ENCODE measurements at places on chromosomes 4 and X.

GRCh38 chr4:78379991-78380729, 171.4 kb upstream of the ANXA3 start:
- no peak for DNase-seq

- DNase-seq = no peak
These were observed 25.7 kb upstream of the SLC16A2 start for GRCh38 chrX:74395556-74395955.

DNA sequence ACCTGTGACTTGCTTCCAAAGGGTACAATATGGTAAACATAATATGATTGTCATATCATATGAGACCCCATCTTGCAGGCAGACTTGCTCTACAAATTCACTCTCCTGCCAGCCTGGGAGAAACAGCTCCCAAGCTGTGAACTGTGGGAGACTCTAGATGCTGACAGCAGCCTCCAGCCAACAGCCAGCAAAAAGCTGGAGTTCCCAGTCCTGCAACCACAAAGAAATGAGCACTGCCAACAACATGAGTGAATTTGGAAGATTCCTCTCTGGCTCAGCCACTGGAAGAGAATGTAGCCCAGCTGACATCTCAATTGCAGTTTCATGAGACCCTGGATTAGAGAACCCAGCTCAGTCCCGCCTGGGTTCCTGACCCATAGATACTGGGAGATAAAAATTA, 145.4 kb downstream of the QDPR start:
- DNase-seq = no peak

GRCh38 chr4:161249779-161250440, 913.9 kb downstream of the FSTL5 start:
- DNase-seq = no peak

- DNase-seq = no peak
These were observed 64.2 kb downstream of the PPP2R2C start for GRCh38 chr4:6408263-6408662.

DNA sequence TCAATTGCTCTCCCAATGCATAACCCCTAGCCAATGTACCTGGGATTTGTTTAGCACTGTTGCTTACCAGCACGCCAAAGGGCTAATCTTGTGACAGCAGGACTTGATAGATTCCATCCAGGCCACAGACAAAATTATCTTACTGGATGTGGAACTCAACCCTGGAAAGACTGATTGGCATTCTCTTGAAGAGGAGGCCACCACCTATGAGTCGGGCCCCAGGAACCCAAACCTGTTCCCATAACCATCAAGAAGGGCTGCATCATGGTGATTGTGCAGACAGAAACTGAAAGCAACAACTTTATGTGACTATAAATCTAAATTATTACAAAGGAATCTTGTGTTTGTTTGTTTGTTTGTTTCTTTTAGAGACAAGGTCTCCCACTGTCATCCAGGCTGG, 19.9 kb upstream of the TMEM255A start:
- DNase-seq = no peak

DNA sequence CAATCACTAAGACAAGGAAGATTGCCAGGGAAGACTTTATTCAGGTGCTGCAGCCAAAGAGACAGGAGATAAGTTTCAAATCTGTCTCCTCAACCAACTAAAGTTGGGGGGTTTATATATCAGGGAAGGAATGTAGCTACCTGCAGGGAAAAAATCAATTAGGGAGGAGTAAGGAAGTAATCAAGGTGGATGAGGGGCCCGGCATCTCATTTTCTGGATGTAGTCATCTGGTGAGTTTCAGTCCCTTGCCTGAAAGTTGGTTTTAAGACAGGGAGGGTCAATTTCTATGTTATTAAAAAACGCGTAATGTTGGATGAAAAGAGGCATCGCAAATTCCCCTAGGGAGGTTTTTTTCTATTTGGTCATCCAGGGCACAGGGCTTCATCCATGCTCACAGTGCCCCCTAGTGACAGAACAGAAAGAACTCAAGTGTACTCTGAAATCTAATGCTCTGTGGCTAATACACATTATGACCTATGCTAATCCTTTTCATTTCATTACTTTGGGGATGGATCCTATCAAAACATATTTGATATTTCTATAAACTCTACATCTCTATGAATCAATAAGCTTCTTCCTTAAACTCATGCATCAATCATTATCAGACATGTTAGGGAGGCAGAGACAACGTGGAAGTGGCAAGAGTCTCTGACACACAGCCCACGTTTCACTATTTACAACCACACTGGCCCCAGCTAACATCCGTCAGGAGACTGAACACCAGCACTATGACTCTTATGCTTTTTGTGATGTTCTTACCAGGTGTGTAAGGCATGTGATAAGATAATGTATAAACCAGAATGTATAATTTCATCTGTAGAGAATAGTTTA, 1577.0 kb upstream of the TENM3 start:
- peak; percentile 81 for DNase-seq

DNA sequence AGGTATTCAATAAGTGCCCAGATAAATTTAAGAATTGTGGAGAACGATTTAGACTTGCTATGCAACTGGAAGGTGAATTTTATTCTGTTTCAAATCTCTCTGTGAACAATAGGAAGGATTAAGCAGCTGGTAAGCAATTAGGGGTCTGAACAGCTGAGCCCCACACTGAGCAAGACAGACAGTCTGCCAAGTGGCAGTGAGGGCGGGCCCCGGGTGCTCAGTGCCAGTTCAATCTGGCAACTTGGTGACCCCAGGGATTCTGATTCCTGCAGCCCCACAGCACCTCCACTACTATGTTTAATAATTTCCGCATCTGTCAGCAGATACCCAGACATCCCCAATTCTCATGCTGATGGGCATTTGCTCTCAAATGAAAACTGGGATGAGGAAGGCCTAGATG, 317.3 kb downstream of the PPP1R2C start:
- DNase-seq = no peak

DNA sequence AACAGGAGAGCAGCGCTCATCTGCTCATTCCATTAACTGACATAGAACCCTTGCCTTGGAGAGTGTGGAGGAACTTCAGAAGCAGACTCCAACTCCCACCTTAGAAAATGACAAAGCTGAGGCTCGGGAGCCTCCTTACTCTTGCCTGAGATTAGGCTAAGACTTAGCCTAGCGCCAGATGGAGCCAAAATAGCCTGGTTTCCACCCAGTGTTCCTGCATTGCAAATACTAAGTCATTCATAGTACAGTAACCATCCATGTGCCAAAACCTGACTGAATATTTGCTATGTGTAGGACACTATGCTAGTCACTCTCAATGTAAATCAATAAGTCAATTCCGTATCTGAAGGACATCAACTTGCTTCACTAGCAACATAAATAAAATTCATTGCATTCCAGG, 387.4 kb upstream of the CPEB2 start:
- no peak for DNase-seq

DNA sequence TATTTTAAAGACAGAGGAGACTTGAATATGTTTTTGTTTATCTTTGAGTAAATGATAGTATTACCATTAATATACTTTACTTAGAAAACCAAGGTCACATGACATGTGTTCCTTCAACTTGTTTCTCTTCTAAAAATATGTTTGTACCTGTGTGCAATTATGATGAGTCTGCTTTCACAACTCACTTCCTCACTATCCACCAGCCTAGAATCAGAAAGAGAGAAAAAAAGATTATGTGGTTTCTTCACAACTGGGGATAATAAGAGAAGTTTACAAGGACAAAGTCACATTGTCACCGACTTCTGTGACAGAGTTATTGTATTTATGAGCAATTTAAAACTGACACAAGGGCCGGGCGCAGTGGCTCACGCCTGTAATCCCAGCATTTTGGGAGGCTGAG, 1112.1 kb downstream of the RPA4 start:
- no peak for DNase-seq

DNA sequence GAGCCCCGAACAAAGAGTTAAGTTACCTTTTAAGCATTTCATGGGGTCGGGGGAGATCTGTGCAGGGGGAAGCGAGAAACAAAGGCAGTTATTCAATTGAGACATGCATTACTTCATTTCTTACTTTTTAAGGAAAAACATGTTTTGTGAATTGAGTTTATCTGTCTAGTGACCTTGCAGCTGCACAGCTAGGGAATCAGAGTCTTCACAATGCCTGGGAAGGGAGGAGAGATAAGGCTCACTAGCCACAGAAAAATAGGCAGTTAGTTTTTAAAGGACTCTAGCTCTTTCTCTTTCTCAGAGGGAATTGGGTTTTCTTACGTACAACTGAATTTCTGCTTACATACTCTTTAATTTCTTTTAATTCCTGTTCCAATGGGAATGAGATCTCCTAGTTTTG, 26.2 kb upstream of the ZBTB33 start:
- DNase-seq = no peak

- DNase-seq = peak; percentile 59
These were observed 10.7 kb upstream of the HCCS start for GRCh38 chrX:11100281-11101035.

GRCh38 chr4:128166982-128167381, 105.9 kb downstream of the LARP1B start:
- no peak for DNase-seq

- DNase-seq = no peak
These were observed 103.4 kb upstream of the HS3ST1 start for GRCh38 chr4:11532138-11532537.

GRCh38 chr4:127236889-127237288, 395.9 kb upstream of the INTU start:
- no peak for DNase-seq

- no peak for DNase-seq
These were observed 25.3 kb downstream of the STIM2 start for GRCh38 chr4:26885912-26886274.

DNA sequence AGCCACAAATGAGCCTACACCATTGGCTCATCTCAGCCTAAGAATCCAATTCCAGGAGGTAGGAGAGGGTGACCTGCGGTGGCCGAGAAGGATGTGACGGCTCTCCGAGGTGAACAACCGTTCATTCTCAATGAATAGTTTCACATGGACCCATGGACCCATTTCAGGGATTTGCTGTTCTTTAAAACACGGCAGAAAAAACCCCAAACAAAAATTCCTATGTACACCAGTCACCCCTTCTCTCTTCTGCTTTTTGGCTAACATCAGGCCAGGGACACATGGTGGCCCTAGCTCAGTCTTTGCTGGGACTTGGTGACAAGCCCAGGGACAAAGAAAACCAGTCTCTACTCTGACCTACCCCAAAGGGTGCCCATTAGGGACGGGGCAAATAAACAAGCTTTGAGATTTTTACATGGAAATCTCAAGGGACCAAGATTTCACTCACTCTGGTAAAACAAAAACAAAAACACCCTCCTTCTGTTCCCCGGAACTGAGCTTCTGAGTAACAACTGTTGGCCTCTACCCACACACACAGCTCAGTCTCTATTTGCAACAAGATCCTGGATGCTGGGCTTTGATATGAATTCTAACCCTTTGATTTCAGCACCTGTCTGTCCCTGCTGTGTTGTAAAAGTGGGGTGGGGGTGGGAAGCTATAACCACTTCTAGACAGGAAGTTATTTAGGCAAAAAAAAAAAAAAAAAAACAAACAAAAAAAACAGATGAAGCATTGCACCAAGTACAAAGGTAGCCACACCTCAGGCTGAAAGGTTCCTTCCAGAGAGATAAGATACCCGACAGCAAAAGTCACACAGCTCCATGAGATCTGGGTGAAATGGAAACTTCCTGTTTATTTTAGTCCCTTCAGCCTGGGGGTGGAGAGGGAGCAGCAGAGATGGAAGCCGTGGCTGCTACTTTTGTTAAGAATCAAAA, 49.0 kb downstream of the DDX3X start:
- DNase-seq = no peak

GRCh38 chr4:68904786-68905185, 46.8 kb downstream of the UGT2A3 start:
- no peak for DNase-seq

DNA sequence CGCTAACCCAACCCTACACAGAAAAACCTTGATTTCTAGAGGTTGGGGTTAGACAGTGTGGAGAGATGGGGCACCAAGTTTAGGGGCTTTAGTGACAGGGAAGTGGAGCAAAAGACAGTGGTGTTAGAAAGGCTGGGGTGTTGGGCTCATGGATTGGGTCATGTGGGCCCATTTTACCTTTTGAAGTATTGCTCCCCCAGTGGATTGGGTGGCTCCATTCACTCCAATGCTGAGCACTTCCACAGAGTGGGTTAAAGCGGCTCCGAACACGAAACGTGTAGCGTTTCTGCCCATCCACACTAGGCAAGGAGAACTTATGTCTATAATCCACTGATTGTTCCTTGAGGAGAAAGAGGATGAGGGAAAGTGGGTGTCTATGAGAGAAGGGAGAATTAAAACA, 2.3 kb downstream of the IL2RG start:
- DNase-seq = no peak

DNA sequence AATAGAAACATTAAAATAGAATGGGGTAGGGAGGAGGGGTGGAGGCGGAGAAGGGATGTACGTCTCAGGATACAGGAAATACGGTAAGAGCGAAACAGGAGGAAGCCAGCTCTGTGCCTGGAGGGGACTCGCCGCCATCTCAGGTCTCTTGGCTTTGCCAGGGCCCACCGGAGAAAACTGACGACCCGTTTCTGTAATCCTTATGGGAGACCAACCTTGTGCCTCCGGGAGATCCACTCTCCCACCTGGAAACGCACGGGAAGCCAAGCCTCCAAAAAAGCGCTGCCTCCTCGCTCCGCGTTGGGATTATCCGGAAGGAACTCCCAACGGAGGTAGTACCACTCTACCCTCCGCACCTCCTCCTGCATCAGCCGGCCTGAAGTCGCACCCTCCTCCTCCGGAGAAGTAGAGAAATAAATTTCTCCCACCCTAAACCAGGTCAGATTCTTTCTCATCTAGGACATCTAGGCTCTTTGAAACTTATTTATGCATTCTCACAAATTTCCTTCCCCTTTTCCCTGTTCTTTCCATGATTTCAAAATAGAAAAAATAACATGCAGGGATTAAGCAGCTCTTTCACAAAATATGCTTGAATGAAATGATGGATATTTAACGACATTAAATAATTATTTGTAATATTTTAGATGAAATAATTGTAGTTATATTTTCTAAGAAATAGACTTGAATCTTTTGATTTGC, at the start of gene NBDY:
Gene NBDY (plus strand): TSS at position 92 of the 699 bp plus-strand sequence. CDS start 111 bp downstream, at position 203.
- peak; percentile 17 for DNase-seq

DNA sequence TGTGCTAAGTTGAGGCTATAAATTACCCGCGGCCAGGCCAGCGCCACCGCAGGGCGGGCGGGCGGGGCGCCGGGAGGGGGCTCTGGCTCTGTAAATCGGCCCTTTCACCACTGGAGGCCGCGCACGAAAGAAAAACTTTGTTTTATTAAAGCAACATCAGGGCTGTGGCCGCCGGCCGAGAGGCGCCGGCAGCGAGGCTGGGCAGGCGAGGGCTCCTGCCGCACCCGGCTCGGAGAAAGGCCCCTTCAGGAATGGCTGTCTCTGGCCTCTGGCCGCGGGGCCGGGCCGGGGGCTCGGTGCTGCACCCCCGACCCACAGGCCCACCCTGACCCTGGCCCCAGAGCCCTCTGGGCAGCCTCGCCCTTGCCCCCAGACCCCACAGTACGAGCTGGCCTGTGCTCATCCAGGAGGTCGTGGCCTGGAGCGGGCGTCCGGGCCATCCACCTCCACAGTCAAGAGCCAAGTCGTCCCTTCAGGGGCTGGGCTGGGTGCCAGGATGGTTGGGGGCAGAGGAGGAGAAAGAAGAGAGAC, 29.5 kb upstream of the FGFR3 start:
- DNase-seq = peak; percentile 62

DNA sequence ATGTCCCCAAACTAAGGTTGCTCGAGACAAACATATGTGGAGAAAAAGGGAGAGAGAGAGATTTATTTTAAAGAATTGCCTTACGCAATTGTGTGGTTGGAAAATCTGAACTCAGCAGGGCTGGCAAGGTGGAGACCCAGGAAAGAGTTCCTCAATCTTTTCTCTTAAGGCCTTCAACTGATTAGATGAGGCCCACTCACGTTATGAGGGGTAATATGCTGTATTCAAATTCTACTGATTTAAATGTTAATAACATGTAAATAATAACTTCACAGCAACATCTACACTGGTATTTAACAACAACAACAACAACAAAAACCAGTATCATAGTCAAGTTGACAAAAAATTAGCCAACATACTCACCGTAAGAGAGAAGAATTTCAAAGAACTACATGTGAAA, 14.6 kb downstream of the SERPINA7 start:
- no peak for DNase-seq

Measured in COLO829 (cell line).